IPS DF 6.9 (cell line): ENCODE measurements at places on chromosomes 2 and 18.

GRCh38 chr2:145155196-145155595, 635.3 kb upstream of the ZEB2 start:
- no peak for DNase-seq

- no peak for DNase-seq
Observed at GRCh38 chr2:40535972-40536371, 84.1 kb upstream of the SLC8A1 start.

- no peak for DNase-seq
Observed at GRCh38 chr2:181456660-181457120, 496 bp upstream of the ITGA4 start.

DNA sequence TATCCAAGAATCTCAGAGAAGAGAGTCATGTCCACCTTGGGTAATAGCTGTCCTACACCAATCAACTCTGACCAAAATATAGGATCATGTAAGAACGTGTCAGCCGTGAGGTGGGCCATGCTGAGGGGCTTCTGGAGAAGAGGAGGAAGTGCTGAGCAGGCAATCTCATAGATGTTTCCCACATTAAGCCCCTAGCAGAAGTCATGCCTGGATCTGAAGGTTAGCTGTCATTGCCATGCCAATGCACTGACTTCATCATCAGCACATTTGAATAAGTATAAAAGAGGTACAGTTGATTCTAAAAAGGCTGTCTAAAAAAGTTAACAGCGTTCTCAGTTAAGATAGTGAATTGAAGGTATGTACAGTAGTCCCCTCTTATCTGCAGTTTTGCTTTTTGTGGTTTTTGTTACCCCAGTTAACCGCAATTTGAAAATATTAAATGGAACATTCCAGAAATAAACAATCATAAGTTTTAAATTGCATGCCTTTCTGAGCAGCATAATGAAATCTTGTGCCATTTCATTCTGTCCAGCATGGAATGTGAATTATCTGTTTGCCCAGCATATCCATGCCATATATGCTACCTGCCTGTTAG, 67.2 kb upstream of the TMEM17 start:
- DNase-seq, result no peak

DNA sequence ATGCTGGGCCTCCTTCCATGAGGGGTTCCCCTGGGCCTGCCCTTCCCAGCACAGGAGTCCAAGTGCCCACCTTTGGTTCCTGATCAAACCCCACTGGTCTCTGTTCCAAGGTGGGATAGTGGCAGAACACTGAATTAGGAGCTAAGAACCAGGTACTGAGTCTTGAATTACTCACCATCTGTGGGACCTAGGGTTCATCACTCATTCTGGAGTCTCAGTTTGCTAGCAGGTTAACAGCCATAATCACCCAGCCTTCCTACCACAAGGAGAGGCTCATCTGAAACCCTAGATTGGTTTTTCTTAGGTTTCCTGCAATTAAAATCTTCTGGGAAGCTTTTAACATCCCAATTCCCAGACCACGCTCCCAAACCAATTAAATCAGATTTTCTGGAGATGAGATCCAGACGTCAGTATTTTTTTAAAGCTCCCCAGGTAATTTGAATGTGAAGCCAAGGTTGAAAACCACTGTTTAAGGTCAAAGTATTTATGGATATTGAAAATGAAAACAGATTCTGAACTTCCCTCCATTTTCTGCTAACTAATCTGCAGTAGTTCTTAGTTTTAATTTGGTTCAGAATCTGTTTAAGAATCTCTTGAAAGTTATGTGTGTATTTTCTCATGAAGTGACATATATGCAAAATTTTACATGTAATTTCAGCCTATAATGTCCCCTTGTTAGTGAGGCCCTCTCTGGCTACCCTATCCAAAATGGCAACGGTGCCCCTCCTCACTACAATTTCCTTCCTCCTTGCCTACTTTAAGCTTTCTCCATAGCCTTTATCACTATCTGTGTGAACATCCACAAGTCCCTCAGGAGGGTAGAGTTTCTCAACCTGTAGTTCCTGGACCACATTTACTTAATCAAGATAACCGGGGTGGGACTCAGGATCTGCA, 166.5 kb upstream of the CXCR4 start:
- no peak for DNase-seq

DNA sequence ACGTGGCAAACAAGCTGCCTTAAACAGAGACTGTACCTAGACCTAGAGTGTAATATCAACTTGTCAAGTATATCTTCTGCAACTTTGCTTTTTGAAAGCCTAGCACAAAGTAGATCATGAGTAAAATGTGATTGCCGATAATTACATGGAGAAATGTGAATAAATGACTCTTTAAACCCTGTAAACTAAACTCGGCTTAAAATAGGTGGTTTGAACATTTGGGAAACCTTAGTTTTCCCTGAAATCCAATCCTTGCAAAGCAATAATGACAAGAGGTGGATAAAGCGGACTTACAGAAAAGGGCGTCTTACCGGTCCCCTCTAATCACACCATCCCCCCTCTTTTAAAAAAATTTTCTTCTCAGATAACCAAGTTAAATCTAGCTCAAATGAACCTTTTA, 549 bp upstream of the PSMD14 start:
- DNase-seq, result no peak

DNA sequence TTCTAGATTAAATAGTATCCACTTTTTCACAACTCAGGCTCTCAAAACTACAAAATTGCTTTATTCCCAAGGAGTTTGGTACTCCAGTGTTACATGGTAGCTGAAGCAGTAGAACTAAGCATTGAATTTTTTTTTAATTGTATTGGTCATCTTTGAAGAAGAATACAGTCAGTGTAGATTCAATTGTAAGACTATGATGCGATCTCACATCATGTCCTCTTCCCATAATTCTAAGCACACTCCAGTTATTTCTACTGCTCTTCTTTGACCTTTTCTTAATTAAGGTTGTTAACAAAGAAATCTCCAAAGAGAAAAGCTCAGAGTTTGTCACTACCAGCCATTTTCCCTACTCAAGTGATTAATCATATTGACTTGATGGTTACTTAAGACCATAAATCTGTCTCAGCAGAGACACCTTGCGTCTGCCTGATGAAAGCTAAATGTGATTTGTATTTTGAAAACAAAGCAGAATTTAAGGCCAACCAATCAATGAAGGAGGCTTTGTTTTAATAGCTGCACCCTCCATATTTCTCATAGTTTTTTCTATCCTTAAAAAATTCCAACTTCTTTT, 130.2 kb downstream of the DTNA start:
- DNase-seq, result no peak

- DNase-seq, result no peak
Observed at GRCh38 chr18:44497311-44497710, 183.4 kb upstream of the SETBP1 start.

GRCh38 chr2:165105926-165106325, 97.9 kb downstream of the SCN3A start:
- DNase-seq, result no peak
